Dermis blood vessel endothelial cell (primary cell): ENCODE measurements at places on chromosomes 12 and 14.
A peak's percentile ranks its signal among the peaks of the same experiment; 100 is the strongest.

- DNase-seq: peak; percentile 49
These were observed 77.0 kb downstream of the BICD1 start for GRCh38 chr12:32183650-32184049.

DNA sequence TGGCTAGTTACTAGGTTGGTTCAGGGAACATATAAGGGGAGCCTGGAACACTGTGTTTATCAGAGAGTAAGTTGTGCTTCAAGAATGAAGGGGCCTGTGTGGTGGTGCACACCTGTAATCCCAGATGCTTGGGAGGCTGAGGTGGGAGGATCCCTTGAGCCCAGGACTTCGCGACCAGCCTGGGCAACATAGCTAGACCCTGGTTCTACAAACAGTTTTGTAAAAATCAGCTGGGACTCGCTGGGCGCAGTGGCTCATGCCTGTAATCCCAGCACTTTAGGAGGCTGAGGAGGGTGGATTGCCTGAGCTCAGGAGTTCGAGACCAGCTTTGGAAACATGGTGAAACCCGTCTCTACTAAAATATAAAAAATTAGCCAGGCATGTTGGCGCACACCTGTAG, 42.1 kb upstream of the GPR132 start:
- no peak for DNase-seq

DNA sequence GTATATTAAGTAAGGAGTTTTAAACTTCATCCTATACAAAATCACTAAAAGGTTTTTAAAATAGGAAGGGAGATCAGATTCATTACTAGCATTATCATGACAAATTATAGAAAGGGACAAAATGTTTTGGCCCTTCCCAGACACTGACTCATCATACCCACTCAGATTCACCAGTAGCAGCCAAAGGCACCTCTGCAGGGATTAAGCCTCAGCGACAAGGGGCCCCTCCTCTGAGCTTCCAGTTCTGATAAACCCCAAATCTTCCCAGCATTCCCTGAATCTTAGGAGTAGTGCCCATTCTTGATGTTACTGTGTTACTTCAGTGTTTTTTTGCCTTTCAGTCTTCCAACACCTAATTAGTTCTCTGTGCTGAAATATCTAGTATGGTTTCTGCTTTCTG, 14.5 kb downstream of the KRAS start:
- no peak for DNase-seq

- no peak for DNase-seq
These were observed 533.7 kb downstream of the RPS29 start for GRCh38 chr14:49052521-49052920.

GRCh38 chr14:78633752-78634151, 463.6 kb downstream of the NRXN3 start:
- DNase-seq: no peak

DNA sequence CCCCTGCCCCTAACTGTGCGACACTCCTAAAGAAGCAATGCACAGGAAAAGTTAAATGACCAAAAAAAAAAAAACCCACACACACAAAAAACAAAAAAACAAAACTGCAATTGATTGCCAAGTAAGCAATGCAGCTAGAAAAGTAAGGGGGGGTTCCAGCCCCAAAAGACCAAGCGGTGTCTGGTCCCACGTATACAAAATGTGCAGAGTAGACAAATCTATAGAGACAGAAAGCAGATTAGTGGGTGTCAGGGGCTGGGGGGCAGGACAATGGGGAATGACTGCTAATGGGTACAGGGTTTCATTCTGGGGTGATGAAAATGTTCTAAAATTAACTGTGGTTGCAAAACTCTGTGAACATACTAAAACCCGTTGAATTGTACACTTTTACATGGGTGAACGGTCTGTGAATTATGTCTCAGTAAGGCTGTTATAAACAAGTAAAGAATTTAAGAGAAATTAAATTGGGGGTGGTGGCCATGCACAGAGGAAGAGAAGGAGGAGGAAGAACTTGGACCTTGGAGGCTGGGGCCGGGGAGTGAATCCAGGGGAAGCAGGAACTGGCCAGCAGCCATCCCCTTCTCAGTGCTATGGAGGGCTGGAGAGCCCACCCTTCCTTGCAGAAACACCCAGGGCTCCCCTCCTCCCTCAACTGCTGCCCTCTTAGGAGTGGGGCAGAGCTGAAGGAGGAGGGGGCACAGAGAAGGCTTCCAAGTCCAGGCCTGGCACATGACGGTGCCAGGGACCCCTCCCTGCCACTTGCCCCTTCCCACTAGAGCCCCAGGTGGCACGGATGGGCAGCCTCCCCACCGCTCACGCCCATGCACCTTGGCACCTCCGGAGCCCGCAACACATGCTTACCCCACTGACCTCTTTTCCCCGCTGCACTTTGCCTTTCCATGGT, 45.4 kb downstream of the KDM2B start:
- DNase-seq: no peak
